ENCODE measurements at places on chromosomes 5 and 9.

- no peak for DNase-seq
Observed at GRCh38 chr9:136645903-136646754, 16.6 kb upstream of the EGFL7 start.

GRCh38 chr9:135370411-135371375 lies 108.9 kb upstream of the PPP1R26 start:
- DNase-seq, result no peak

DNA sequence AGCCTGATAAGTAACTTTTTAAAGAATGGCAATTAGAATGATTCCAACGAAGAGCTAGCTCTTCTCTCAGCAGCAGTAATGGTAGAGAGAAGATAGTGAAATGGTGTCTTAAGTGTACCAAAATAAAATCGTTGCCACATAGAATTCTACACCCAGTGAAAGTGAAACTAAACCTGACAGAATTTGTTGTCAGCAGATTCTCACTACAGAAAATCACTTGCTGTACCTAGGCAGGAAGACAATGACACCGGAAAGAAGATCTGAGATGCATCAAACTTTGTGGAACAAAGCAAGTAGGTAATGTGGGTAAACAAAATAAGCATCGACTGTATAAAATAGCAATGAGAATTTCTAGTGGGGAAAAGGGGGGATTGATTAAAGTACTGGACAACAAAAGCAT lies 20.7 kb upstream of the EBF1 start:
- no peak for DNase-seq

GRCh38 chr5:155087036-155087435 lies 73.5 kb downstream of the KIF4B start:
- DNase-seq, result no peak

- no peak for DNase-seq
Observed at GRCh38 chr5:59126708-59127573, 544.1 kb downstream of the RAB3C start.

Data from activated T-cell treated with anti-CD3 and anti-CD28 coated beads, Interleukin-2, amount 50 U/mL, for 72 hours (primary cell).